ENCODE measurements at places on chromosomes 1 and 21.

- peak; percentile 65 for DNase-seq
Observed at GRCh38 chr1:231211005-231211857, 29.8 kb upstream of the GNPAT start.

DNA sequence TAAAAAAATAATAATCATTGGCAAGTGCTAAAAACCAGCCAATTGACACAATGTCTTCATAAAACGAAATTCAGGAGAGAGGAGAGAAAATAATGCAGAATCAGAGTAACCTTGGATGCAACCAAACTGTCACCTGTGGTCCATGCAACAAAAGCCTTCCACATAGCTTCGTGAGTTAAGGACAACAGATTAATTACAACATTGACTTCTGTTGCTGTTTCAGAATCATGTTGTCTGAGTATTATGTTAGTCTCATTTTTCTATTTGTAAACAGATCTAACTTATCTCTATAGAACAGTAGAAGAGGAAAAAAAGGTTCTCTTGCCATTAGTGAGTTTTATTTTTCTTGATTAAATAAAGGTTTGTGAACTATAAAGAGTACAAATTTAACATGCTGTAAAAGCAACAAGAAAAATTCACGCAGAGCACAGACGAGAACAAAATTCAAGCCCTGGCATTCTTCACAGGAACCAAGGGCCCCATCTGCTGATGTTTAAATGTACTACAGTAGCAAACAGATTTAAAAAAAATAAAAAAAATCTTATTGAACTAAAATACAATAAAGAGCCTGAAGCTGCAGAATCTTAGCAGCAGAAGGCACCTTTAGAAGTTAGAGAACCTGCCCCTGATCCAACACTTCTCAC lies 381.1 kb upstream of the PKN2 start:
- DNase-seq, result peak; percentile 1

DNA sequence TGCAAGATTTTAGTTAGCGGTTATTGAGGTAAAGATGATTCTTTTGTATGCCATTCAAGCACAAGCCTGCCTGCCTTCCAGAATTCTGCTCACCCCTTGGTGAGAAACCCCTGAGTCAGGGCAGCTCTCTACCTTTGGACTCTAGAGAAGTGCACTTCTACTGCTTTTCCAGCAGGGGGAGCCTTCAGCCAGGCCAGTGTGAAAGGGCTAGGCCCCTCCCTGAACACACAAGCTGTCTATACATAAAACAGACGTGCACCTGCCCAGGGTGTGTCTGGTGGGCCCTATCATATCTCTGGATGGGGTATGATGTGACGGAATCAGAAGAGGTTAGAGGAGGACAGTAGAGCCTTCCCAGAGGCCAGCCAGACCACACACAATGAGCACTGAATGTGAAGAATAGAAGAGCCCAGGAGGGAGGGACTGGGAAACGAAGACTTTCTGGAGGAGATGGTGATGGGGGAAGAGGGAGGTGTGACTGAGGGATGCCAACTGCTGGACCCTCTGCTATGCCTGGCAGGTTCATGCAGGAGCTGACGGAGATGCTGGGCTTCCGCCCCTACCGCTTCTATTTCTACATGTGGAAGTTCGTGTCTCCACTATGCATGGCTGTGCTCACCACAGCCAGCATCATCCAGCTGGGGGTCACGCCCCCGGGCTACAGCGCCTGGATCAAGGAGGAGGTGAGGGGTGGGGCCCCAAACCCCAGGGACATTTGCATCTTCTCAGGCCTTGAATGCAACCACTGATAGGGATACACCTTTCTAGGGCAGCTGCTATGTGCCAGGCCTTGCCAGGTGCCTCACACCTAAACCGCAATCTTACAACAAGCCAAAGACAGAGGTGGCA lies 13.0 kb upstream of the KCNC4 start:
- peak; percentile 48 for DNase-seq

DNA sequence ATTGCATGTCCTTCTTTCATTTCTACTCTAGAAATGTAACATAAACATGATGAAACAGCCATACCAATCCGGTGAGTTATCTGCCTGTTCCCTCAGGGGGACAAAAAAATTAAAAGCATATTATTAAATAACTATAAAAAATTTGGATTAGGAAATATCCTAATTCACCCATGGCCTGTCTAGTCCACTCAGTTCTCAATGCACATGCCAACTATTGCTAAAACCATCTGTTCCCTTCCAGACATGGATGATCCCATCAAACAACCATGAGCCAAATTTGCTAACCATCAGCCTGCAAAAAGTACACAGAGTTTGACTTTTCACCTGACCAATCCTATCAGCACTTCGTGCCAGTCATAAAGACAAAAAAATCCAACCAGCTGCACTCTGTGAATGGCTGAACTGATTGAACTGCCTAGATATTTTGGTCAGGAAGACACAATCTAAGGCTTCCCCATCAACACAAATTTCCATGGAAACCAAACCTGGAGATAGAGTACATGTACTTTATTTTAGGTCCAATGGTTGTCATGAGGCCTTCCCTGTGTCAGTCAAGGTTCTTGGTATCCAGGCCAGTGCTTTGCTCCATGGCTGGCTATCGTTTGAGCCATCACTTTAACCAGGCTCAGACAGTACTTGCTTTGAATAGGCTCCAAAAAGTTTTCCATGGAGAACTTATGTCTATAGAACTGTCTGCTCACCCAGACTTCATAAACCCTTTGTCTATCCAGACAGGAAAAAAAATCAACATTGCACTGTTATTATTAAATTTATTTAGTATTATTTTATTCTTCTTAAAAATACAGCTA lies 570.8 kb downstream of the LTN1 start:
- no peak for DNase-seq

- DNase-seq, result no peak
Observed at GRCh38 chr1:182622901-182623528, 18.8 kb upstream of the RGS16 start.

DNA sequence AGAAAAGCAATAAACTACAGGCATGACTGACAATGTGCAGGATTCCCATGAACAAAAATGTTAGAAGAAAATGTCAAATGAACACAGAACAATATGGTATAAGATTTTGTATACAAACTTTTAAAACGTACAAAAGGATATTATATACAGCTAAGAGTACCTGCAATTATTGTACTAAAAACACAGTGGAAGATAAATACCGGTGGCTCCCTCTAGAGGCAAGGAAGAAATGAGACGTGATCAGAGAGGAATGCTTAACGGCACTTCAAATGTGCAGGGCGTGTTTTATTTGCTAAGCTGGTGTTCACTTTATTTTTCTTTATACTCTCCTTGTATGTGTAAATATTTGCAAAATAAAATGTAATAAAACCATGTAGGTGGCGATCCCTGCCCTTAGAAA lies 191.8 kb upstream of the SAMSN1 start:
- peak; percentile 79 for DNase-seq

DNA sequence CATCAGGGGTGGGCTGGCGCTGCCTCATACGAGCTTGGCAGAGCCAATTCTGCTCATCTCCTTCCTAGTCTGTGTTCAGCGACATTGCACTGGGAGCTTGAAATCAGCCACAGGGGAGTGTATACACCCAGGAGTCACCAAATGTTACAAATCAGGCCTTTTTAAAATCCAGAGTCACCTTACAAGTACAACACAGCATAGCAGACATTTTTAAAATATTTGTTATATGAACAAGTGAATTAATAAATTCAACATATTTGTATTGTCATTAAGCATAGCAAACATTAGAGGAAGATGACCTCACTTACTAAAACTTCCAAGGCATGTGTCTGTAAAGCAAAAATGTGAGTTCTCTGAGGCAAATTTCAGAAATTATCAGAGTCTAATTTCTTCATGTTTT lies 210.0 kb downstream of the HLX start:
- DNase-seq, result no peak

- no peak for DNase-seq
Observed at GRCh38 chr1:164670786-164671185, 111.8 kb downstream of the PBX1 start.

- DNase-seq, result peak; percentile 44
Observed at GRCh38 chr1:205458777-205459566, 3.1 kb upstream of the BLACAT1 start.
